ENCODE measurements at places on chromosomes 2 and 18.

GRCh38 chr2:119419065-119419464 lies 12.6 kb upstream of the TMEM37 start:
- DNase-seq, result peak; percentile 37

- no peak for DNase-seq
These were observed 3.2 kb upstream of the GPR35 start for GRCh38 chr2:240622060-240622411.

DNA sequence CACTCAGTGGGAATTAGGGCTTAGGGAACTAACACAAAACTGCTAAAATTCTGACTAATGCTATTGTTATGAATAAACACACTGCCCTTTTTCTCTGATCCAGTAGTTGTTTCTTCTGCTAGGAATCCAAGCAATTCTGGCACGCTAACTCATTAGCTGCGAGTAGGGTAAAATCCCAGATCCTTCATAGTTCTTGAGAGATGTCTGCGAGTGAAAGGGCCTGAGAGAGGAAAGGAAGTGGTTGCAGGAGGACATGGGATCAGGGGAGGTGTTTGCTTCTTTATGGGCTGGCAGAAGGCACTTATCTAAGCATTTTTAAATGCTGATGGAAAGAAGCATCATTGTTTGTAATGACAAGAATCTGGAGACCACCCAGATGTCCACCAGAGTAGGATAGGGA lies 9.4 kb downstream of the MAP3K19 start:
- DNase-seq, result no peak

DNA sequence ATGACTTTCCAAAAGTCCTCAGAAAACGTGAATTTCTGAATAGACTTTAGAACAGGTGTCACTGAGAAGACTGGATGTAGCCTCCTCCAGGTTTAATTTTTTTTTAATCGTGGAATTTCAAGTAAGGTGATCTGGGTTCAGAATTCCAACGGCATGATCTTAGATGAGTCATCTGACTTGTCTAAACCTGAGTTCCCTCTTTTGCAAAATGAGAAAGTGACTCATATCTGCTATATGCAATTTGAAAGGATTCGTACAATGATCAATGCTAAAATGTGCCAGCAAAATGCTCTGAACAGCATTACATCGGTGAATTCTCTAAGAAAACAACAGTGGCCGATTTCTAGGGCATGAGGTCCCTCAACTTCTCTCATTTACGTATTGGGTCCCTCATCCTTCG lies 69.1 kb upstream of the ZNF516 start:
- DNase-seq, result no peak

Measured in LNCaP clone FGC (cell line).